ENCODE measurements at places on chromosomes 11 and 22. TPM values are rescaled to one million over a fixed set of nuclear protein-coding genes. Genes with fewer than 3 reads are reported as not detected.

DNA sequence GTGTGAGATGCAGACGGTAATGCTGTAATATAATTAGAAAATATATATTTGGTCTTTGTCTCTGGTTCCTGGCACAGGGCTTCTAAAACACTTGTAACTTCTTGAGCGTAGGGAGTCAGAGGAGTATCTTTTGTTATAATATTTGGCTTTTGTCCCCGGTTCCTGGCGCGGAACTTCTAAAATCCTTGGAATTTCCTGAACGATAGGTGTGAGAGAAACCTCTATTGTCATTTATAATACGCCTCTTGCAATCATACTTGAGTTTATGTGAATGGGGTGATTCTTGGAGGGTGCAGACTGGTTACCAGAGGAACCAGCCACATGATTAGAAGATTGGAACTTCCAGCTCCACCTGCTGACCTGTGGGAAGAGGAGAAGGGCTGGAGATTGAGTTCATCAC is 54.1 kb upstream of the ZBED5 start:
- no peak for DNase-seq

The RIMBP3C gene
- total RNA-seq = not detected

- DNase-seq = no peak
Measured at GRCh38 chr22:44711241-44711560, 9.2 kb downstream of the PRR5 start.

The TCN2 gene
- total RNA-seq = 1.9 TPM

DNA sequence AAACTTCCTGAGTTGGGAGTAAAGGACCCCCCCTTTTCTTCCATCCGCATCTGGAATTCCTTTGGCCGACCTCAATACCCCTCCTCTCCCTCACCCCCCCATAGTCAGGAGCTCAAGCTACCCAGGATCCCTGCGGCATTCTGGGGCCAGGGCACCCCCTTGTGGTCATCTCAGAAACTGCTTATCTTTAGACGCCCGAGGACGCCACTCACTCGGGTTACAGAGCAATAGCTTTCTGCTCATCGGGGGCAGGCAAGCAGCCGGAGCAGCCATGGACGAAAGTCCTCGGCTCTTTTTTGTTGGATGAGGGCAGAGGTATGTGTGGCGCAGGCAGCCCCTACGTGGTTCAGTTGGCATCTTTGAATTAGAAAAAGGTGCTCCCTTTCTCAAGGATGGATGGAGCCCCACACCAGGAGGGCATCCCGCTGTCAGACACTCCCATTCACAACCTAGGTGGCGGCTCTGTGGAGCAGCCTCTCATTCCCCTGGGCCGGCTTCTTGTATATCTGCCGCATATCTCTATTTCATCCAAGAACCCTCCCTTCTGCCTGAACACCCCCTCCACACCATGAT is 2.3 kb downstream of the C1QTNF5 start:
- DNase-seq = no peak

DNA sequence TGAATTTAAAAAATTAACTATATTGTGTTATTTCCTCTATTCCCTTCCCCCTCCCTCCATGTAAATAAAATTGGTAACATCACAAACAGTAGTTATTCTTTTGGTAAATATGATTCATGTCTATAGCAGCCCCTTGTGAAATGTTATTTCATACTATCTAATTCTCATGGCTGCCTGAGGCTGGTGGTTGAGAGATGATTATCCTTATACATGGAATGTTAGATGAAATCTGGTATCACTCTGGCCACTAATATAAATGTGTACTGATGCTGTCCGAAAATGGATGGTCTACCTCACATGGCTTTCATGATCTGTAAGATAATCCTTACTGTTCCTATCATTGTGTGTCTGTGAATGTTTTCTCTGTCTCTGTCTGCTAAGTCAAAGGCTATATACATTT is 25.0 kb upstream of the EXPH5 start:
- DNase-seq = no peak

DNA sequence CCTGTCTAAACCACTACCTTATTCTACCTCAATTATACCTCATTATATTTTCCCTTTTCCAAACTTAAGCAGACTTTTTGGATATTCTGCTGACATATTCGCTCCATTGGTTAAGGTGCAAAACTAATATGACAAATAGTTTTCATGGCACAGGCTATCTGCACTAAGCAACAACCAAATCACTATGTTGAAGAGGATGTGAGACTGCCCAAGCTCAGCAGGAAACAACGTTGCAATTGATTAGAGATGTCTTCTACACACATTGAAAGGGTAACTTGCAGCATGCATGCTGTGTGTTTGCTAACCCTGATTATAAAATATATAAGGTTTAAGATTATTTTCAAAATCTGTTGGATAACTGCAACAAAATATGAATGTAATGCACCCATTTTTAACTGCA is 61.6 kb downstream of the STK33 start:
- DNase-seq = no peak

DNA sequence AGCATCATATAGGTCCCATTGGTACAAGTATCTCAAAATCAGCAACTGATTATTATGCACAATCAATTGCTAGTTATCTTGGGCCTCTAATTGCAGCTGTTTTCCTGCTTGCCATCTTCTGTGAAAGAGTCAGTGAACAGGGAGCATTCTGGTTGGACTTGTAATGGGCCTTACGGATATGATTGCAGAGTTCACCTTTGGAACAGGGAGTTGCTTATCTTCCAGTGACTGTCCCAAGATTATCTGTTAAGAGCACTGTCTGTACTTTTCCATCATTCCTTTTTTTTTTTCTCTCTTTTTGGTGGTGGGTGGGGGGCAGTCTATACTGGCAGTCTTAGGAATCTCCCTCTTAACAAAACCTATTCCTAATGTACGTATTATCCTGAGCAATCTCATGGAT is 17.8 kb downstream of the OR8G5 start:
- DNase-seq = no peak

DNA sequence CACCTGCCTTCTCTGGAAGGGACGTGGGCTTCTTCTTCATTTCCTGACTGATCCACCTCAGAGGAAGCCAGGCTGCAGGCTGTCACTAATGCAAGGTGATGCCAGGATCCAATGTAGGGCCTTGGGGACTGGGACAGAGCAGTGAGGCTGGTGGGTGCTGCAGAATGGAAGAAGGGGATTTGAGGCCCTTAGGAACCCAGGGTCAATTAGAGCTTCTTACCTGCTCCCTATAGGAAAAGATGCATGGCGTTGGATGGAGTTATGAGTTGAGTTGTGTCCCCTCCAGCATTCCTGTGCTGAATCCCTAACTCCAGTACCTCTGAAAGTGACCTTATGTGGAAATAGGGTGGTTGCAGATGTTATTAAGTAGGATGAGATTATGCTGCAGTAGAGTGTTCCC is 190.4 kb downstream of the MIAT start:
- no peak for DNase-seq

Measured in esophagus squamous epithelium (tissue), 5 donors.